Stimulated activated CD4-positive, alpha-beta T cell treated with anti-CD3 and anti-CD28 coated beads, Interleukin-15, amount 100 ng/mL, for 48 hours (primary cell): ENCODE measurements at places on chromosomes 1 and 21.

GRCh38 chr21:32370998-32371766 is 21.6 kb downstream of the URB1 start:
- DNase-seq = no peak

DNA sequence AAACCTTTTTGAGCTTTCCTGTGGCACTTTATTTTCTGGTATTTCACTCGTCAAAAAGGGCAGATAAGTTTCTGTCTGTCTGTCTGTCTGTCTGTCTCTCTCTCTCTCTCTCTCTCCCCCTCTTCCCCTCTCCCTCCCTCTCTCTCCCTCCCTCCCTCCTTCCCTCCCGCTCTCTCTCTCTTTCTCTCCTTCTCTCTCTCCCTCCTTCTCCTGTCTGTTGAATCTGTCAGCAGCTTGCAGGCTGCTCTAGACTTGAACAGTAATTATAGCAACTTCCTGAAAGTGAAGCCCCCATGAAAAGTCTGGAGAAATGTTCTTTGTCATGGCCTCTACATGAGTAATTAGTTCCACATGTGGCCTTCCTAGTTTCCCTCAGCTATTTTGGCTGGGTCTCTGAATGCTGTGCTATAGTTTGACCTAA is 275.2 kb upstream of the C1orf105 start:
- no peak for DNase-seq

DNA sequence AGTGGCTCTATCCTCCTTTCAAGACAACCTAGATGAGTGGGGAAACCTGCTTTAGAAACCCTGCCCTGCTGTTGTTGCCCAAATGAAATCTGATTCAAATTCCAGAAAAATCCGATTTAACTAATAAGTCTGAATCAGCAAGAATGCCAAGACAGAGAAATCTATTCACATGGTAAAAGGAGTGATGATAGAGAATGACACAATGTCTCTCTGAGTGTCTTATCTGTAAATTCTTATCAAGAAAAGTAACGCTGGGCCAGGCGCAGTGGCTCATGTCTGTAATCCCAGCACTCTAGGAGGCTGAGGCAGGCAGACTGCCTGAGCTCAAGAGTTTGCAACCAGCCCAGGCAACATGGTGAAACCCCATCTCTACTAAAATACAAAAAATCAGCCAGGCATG is 13.7 kb upstream of the GUCA2A start:
- DNase-seq = no peak

DNA sequence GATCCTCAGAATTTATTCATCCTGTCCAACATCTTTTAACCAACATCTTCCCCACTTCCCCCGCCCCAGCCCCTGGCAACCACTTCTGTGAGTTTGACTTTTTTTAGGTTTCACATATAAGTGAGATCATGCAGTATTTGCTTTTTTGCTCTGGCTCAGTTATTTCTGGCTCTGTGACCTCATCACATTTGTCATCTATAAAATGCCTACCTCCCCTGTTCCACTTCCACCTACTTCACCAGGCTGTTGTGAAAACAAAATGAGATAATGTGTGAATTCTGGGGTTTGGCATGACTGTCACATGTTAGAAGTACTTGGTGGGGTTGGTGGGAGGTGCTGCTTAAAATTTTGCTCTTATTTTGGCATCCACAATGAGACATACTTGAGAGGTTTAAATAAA is 18.4 kb downstream of the HHAT start:
- DNase-seq = no peak

DNA sequence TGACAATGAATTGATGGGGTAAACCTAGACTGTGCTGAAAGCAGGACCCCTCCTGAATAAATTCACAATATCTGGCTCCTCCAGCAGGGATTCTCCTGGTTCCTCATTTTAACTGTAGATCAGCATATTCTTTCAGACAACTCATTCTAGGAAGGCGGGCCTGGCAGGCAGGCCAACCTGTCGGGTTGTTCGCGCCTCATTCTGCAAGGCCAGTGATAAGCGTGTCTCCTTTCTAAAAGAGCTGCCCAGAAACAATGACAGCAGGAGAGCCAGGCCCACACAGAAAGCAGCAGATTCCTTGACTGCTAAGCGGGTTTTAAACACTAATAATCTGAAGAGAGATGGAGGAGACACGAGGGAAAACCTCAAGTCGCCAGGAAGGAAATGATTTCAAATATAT is 70.0 kb downstream of the NTPCR start:
- no peak for DNase-seq

DNA sequence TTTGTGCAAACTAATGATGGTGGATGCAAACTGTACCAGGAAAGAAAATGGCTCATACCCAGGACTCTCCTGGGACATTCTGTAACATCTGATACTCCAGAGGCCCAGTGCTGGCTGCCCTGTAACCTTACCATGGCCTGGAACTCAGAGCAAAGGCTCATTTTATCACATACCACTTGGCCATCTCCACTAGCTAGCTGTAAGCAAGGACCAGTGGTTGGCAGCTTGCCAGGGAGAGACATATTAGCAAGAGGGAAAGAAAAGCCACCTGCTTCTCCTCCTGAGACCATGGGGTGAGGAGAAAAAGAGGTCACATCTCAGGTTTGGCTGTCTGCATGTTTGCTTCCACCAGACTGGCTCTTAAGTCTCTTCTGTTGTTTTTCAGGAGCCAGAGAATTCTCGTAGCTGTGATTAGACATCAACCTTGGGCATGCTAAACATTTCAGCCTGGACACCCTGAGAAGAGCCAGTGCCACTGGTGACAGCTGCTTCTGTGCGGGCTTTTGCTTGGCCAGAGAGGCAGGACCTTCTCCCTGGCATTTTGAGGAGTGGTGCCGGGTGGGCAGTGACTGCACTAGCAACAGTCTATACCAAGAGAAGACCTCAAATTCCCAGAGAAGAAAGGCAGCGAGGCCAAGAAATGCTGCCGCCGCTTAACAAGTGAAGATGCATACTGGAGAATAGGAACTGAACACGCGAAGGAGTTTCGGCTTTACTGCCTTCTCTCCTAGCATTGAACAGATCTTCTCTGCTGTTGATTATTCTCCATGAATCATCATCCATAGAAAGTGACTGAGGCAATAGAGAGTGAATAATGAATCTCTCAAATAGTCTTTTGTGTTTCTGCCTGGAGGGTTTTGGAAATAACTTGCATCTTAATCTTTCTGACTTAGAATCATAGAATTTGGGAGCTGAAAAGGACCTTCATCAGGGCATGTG is 6.7 kb upstream of the INKA2 start:
- no peak for DNase-seq
